NCI-H187 (cell line): ENCODE measurements at places on chromosomes 3 and 15.

DNA sequence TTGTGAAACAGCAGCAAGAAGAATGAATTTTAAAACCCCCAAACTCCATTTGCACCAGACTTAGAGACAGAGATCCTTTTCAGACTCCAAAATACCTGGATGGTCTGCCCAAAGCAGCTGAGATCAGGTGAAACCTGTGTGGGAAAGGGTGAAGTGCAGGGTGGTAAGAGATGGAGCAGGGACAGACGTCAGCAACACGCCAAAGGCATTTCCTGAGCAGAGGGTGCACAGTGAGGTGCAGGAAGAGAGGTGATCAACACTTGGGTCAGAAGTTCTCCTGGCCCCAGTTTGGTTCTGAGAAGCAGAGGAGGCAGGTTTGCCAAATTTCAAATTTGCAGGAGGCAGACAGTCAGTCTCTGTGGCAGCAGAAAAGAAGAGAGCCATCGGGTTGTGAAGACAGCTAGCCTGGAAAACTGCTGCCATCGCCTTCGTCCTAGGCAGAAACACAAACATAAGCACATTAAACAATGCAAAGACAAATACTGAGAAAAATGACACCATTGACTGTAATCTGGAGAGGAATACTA lies 9.8 kb downstream of the CCR4 start:
- DNase-seq, result no peak

DNA sequence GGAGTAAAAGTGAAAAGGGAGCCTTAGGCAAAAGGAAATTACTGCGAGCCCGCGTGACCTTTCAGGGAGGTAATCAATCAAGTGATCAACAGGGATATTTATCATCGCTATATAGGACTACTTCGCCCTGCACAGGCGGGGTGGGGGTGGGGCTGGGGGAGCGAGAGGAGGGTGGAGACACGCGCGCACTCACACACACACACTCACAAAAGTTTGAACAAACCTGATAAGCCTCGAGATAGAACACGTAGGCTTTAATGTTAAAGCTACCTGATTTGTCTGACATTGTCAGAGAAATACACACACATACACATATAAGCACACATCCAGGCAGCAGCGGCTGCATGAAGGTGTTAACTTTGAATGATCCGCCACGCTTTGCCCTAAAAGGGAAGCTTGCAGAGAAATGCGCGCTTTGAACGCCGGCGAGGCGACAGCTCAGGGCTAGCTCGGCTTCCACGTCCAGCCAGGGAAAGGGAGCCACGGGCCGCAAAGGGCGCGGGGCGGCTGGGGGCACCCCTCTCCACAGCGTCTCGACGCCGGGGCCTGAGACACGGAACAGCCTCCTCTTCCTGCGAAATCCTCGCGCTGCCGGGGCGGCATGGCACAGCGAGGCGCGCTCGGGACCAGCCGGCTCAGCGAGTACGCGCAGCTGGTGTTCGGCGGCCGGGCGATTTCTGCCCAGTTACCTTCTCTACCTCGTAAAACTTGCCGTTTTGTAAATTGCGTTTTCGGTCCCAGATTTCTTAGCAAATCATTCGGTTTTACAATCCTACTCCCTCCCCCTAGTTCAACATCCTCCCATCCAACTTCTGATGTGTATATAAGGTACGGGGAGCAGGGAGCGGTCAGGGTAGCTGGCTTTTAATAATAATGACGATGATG lies 4.8 kb upstream of the MECOM start:
- no peak for DNase-seq

DNA sequence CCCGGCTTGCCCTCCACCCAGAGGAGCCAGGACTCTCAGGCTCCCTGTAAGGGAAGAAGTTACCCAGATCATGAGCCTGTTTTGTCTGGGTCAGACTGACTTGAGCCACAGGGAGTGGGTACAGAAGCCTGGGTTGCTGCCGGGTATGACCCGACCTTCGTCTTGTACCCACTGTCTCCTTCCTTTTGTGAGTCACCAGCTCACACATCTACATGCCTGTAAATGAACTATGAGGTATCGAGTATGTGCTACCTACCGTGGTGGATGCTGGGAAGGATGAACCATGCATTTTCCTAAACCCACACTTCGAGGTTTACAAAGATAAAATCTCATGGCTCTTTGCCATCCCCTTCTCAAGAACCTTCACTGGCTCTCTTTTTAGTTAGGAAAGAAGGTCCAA lies 56.9 kb downstream of the CACNA1D start:
- no peak for DNase-seq

GRCh38 chr15:60006203-60006862 lies 2.2 kb downstream of the FOXB1 start:
- DNase-seq, result no peak

GRCh38 chr3:13718436-13718835 lies 161.4 kb downstream of the WNT7A start:
- DNase-seq, result no peak

GRCh38 chr3:71786551-71786950 lies 1.6 kb upstream of the PROK2 start:
- no peak for DNase-seq

- DNase-seq, result peak; percentile 57
Measured at GRCh38 chr3:144259267-144259666, 287.6 kb downstream of the DIPK2A start.

- DNase-seq, result no peak
Measured at GRCh38 chr3:122681974-122682409, 1.4 kb downstream of the PARP14 start.

GRCh38 chr3:168248383-168249204 lies 152.9 kb upstream of the GOLIM4 start:
- DNase-seq, result no peak

- DNase-seq, result no peak
Measured at GRCh38 chr3:183455089-183455488, 26.7 kb upstream of the MCF2L2 start.

GRCh38 chr15:39202641-39203040 lies 378.2 kb upstream of the THBS1 start:
- no peak for DNase-seq

DNA sequence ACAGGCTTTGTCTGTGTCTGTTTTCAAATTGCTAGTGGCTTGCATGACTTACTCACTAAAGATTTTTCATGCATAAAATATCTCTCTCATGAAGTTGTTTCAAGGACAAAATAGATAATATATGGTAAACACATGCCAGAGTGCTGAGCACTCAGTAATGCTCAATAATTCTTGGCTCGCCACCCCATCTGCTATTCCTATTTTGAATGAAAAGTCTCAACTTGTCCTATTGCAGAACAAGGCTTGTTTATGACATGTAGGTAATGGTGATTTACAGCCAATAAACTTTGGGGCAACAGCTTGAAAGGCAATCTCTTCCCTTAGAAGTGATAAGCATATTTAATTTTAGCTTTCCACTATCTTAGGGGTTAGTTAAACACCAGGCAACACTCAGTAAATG lies 789.0 kb upstream of the ROBO1 start:
- no peak for DNase-seq

DNA sequence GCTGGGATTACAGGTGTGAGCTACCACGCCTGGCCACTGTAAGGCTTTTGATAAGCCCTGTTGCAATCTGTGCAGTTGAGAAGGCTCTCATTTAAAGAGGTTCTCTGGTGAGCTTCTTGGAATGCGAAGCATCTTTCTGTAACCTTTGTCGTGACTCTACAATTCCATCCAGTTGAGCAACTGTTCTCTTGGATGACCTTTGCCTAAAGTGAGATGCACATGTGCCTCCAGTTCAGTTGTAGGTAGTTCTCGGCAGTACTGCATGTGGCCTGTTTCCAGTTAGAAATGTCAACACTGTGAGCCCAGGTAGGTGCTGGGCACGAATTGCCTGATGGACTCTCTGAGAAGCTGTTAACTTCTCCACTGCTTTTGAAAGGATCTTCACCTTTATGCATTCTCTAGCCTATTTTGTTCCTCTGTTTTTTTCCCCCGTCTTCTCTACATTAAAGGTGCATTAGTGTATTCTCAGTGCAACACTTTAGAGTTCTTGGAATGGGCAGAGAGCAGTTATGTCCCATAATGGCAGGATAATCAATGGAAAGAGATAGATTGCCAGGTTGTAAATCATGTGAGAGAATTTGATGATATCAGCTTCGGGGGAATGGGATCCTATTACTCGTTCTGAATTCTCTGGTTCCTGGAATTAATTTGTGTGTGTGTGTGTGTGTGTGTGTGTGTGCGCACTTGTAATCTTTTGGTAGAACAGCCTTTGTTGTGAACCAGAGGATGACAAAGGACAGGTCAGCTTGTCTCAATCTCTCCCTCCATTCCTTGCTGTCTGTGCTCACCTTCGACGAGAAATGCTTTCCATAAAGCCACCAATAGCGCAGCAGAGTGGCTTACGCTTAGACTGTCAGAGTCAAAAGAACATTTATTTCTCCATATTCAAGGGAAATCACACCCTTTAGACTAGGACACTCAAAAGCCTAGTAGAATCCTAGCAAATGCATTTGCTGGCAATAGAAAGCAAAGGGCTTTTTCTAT lies 51.1 kb downstream of the PTPRG start:
- no peak for DNase-seq

GRCh38 chr3:30628901-30629590 lies 22.6 kb downstream of the TGFBR2 start:
- no peak for DNase-seq

DNA sequence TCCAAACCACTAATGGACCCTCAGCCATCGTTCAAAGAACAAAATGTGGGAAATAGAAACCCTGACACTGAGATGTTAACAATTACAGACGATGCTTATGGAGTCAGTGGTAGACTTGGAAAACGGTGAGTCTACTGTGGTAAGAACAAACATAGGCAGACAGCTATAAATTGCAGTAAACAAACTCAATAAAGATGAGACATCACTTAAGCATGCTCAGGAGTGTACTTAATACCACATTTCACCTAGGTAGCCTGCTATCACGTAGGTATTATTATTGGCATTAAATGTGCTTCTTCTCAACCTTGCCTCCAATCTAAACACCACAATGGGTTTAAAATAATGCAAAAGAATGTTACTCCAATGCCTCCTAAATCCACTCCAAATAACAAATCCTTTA lies 2.5 kb downstream of the OSBPL10 start:
- DNase-seq, result no peak

DNA sequence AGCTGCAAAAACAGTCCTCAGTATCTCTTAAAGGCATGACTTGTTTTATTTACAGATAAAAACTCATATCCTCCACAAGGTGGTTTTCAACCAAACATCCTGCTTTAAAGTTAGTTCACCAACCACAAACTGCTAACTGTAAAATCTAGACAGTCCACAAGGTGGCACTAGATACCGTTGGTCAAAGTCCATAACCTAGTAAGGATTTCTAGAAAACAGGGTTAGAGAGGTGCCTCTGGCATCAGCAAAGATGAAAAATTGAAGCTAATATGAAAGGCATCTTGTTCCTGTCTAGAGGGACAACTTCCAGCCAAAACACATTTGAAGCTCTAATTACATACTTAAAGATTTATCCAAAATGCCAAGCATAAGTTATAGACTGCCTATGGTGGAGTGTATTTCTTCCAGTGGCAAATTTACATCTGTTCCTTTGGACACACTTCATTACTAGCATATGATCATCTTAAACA lies 56.0 kb downstream of the ZMAT3 start:
- peak; percentile 19 for DNase-seq

GRCh38 chr3:168116279-168116678 lies 20.6 kb upstream of the GOLIM4 start:
- no peak for DNase-seq
